Dermis microvascular lymphatic vessel endothelial cell (primary cell): ENCODE measurements at places on chromosomes 4 and X. TPM values are rescaled to one million over a fixed set of nuclear protein-coding genes. Genes with fewer than 3 reads are reported as not detected.

- DNase-seq, result no peak
These were observed 35.3 kb downstream of the ARAP2 start for GRCh38 chr4:36208893-36209473.

GRCh38 chrX:130575831-130576389 is 174.1 kb downstream of the RBMX2 start:
- DNase-seq, result peak; percentile 39

DNA sequence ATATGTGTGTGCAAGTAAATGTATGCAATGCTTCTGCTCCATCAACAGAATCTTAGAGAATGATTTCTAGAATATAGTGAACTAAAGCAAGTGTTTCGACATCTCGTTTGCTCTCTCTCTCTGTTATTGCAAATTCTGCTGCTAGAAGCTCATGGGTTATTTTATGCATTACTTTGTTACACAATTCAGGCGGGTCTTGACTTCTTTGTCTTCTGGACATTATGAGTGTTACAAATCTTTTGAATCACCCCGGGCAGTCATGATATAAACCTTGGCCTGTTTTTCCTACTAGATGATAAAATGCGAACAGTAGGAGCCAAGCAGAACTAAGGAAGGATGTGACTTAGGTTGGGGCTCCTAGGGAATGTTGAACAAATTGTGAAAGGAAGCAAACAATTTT is 166.4 kb upstream of the SFRP2 start:
- DNase-seq, result no peak

The ETDB gene
- total RNA-seq, result not detected in 2 replicates

The XPNPEP2 gene
- total RNA-seq, result not detected in 2 replicates

The UGT2A1 gene
- total RNA-seq, result not detected in 2 replicates

DNA sequence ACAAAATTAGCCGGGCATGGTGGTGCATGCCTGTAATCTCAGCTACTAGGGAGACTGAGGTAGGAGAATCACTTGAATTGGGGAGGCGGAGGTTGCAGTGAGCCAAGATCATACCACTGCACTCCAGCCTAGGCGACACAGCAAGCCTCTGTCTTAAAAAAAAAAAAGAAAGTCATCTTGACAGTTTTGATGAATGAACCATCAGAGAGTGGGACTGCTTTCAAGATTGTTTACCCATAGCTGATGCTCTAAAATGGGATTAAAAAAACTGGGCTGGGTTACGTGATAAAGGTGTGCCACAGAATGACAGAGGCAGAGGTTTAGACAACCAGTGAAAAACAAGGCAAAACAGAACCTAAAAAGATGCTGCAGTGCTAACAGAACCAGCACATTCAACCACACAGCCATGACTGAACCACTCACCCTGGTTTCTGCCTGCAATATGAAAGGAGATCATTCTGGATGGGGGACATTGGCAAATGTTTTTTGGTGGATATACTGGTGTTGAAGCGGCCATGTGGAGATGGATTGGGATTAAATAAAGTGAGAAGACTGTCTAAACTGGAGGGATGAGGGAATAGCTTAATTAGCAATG is 22.2 kb downstream of the GPAT3 start:
- no peak for DNase-seq

DNA sequence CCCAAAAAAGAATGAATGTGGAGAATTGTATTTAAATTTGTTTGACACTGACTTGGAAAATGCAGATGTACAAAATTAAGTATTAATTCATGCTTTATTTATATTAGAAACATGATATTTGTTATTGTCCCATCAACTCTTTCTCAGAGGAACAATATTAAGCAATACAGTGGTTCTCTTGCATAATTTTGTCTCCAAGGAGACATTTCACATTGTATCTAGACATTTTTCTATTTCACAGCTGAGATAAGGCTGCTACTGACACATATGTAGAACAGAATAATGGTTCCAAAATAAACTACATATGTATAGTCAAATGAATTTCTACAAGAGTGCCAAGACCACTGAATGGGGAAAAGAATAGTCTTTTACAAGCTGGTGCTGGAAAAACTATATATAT is 427.9 kb upstream of the SPANXN1 start:
- DNase-seq, result no peak

DNA sequence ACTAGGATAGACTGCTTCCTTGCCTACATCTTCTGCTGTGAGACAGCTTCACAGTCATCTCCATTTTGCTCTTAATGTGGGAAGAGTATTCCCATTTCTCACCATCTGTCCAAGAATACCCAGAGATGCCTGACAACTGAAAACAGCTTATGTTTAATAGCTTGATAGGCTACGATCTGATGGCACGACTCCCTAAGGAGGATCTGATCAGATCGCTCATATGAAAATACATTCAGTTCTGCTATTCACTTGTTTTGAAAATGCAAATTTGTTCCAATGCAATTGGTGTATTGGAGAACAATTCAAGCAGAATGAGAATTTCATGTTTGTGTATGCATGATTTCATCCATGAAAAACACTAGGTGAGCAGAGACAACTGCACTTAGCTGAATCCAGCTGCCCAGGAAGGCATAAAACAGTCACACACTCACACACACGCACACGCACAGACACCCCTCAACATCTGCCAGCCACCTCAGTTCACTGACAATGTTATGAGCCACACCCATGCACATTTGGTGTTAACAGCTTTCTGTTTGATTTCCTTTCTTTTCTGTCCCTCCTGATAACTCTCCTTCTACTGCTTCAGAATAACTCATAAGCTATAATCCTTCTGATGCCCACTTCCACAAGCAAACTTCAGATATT is 29.6 kb downstream of the TRIML1 start:
- DNase-seq, result no peak

- no peak for DNase-seq
These were observed 141.6 kb downstream of the DCLK2 start for GRCh38 chr4:150219841-150220240.

DNA sequence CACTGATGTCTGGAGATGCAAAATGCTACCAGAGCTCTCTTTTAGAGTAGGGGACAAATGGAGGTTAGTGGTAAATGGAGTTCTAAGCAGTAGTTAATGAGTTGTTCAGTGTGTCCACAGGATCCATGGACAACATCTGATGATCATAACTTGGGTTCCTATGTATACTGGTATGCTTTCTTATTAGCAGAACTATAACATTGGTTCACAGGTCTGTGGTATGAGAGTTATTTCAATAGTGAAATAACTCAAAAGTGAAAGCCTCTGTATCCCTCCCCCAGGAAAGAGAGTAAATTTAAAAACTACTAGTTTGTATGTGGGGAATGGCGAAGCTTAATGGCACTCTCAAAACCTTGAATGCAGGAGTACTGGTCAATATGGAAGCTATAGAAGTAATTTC is 363.5 kb upstream of the EMCN start:
- no peak for DNase-seq

- peak; percentile 32 for DNase-seq
These were observed 16.9 kb downstream of the SPINK2 start for GRCh38 chr4:56804551-56804950.

DNA sequence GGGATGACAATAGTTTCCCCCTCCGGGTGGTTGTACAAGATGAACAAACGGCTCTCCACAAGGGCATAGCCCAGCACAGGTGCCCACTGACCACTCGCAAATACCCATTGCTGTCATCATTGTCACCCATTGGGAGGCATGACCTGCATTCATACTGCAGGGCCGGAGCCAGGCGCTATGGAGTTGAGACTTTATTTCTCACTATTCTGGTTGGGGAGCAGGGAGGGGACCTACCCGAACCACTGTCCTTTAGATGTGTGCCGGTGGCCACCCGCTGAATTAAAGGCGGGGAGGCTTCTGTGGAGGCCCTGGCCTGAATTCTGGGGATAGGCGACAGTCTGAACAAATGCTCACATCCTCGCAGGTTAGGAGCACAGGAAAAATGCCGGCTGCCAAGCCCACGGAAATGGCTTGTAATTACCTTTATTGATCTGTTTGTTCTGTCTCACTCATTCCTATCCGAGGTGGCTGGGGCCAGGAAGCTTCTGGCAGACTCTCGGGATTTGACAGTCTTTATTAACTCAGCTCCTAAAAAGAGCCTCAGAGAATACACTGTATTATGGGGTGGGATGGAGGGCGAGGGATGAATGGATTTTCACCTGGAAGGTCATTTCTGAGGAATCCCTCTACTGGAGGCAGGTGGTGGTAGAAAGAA is 125.1 kb upstream of the PSAPL1 start:
- DNase-seq, result no peak

GRCh38 chr4:83851261-83852084 is 315.6 kb downstream of the GPAT3 start:
- no peak for DNase-seq

GRCh38 chrX:109344678-109345077 is 137.2 kb downstream of the GUCY2F start:
- no peak for DNase-seq

The GPC4 gene
- total RNA-seq, result 0.13 TPM in 2 replicates

The MAP9 gene
- under 0.01 and 0.13 TPM in 2 replicates for total RNA-seq

The MAGED4 gene
- 18.9 and 33.4 TPM in 2 replicates for total RNA-seq

The FGF5 gene
- total RNA-seq, result 0.13 TPM in 2 replicates

DNA sequence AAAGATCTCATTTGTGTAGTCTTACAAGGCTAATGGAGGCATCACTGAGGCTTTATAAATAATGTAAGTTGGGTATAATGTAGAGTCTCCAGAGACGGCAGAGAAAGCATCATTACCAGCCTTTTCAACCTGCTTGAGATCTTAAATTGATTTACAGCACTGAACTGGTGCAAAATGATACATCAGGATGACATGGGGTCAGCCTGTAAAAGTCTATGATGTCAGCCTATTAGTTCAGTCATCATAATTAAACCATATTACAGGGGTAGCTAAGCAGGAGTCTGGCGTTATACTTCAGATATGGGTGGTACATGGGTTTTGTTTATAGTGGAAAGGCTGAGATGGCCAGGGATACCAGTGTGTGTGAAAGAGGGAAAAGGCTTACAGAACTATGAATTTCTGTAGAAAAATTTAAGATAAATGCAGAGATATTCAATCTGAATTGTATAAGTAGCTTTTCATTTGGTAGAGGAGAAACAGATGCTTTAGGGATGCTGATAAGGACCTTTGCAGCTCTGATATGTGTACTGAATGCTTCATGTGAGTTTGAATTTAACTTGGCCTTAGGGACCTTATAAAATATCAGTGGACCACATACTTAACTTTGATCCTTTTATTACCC is 2.7 kb downstream of the SMAD1 start:
- no peak for DNase-seq

DNA sequence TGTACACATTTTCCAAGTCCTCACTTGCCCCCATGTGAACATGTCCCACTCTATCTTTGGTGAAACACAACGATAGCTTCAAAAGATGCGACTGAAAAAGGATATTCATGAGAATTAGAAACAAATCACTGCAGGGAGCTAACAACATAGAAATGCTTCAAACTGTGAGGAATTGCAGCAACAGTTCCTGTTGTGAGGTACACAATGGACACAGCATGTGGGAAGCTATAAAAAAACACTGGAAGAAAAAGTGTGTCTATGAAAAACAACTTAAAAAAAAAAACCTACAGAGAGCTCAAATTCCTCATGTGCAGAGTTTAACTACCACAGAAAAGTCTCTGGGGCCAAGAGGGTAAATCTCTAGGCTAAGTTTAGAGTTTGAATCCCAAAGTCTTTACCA is 51.6 kb upstream of the BLTP1 start:
- DNase-seq, result no peak

The FOXP3 gene
- total RNA-seq, result not detected in 2 replicates

GRCh38 chr4:157992038-157992705 is 180.7 kb downstream of the GASK1B start:
- DNase-seq, result peak; percentile 78

The TBX22 gene
- not detected in 2 replicates for total RNA-seq

DNA sequence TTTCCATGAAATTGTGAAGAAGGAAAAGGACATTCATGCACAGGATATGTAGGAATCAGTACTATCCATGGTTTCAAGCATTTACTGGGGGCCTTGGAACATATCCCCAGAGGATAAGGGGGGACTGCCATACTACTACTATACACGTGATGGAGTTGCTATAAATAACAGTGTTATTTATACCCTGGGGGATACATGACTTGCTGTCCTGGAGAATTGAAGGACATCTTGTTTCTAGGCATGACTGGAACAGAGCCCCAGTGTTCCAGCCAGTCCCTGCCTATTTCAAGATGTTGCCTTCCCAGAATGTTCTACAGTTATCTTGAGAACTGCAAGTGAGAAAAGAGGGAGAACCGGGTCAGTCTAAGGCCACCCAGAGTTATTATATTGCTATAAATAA is 39.6 kb upstream of the ZNF81 start:
- DNase-seq, result no peak

- DNase-seq, result no peak
These were observed 42.7 kb downstream of the MAML3 start for GRCh38 chr4:140111256-140111655.

The OTUD6A gene
- total RNA-seq, result not detected in 2 replicates

DNA sequence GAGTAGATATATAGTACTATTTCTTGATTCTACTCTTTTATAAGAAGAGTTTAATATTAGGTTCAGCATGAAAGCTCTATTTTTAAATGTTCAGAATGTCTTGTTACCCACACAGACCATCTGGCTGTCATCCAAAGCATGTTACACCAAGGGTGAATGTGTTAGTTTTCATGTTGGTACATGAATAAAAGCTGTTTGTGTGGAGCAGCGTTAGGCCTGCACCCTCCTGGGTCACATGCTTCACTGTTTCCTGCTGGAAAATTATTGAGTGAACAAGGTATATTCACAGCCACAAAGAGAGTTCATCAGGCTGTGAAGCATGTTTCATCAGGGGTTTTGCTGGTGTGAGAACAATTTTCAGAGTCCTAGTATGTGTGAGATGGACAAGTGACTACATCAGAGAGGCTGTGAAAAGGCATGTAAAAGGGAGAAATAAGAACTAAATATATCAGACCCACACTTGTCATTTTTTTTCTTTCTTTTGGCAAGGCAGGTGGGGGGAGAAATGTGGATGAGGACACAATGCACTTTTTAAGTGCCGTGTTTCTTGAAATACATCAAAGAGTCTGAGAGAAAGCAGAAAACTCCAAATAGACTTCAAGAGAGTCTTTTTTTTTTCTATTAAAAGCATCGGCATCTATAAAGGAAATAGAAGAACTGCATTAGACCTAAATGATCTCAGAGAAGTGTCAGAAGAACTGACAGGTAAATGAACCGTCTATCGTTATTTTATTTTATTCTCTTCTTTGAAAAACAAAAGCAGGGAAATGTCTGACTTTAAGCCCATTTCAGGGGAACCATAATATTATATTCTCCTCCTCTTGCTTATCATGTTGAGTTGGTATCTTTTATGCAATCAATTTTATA is 2429.7 kb downstream of the PCDH7 start:
- no peak for DNase-seq

DNA sequence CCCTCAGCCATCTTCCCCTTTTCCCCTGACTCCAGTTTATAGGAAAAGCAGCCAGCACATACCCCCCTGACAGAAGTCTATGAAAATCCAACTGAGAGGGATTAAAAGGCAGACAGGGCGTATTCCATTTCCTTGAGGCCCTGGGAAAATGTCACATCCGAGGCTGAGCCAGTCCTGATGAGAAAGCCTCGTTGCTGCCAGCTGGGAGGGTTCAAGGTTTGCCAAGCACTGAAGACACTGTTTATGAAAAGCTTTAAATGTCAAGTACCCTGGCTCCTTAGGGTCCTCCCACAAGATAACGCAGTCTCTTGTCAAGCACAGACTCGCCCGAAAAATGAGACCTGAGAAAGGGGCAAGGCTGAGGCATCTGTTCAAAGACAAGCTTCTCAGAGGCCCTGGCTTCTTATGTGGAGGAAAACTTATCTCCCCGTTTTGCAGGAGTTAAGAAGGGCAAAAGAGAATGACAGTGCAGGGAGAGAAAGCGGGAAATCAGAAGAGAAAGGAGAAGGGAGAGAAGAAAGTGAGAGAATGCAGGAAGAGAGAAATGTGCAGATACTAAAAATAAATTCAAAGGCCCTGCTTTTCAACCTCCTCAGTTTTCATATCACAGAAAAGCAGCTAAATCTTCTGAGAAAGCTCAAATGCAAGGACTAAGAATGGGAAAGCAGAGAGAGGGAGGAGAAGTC is 44.7 kb downstream of the SCD5 start:
- peak; percentile 12 for DNase-seq
